Activated CD4-positive, alpha-beta T cell treated with anti-CD3 and anti-CD28 coated beads, Interleukin-2, amount 10 ng/mL, durations not matched to agents 24 days and 14 days (primary cell): ENCODE measurements at places on chromosomes 12 and 14.

DNA sequence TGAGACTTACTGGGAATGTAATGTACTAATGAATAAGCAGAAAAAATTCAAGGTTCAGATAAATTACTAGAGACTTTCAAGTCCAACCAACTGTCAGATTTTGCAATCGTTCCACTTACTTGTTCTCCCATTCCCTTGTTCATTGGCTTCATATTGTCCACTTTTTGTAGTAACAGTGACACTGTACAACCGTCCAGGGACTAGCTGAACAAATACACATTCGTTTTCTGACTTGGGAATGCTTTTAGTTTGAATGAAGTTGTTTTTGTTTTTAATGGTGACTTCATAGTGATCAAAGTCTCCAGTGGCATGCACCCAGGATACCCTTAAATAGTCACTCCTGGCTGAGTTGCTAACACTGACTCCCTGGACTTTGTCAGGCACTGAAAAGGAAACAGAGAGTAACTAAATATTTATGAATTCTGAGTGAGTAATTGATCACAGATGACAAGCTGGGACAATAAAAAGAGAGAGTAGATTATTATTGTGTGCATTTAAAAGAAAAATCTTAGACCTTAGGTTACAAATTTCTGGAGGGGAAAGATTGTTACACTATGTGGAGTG is 65.4 kb downstream of the PTPRB start:
- H3K27me3 ChIP-seq: no peaks in the 10 kb centered on the region
- H3K4me3 ChIP-seq: no peak overlapping the region
- no peak overlapping the region for H3K27ac ChIP-seq
- H3K36me3 ChIP-seq: no peaks in the 10 kb centered on the region

DNA sequence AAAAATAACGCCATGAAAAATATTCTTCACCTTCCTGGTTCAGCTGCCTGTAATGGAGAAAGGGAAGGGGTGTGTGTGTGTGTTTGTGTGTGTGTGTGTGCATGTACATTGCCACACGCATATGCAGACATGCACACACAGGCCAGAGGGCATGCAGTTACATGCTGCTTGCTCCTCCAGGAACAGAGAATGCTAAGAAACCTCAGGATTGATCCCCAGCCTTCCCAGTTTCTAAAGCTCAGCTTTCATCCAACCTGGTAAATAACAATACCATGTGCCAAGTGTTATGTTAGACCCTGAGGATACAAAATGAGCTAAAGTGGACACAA is 241.7 kb downstream of the SPTSSA start:
- peaks cover 13% of the 10 kb centered on the region for H3K4me1 ChIP-seq
- peaks cover 1% of the 10 kb centered on the region for H3K36me3 ChIP-seq
- H3K27me3 ChIP-seq: peaks cover 21% of the 10 kb centered on the region
- no peak overlapping the region for H3K4me3 ChIP-seq
- H3K27ac ChIP-seq: no peak overlapping the region
- no peak for DNase-seq

GRCh38 chr12:132558861-132559623 is 51.3 kb downstream of the LRCOL1 start:
- peak overlapping the region; percentile 77 for H3K4me3 ChIP-seq
- H3K4me1 ChIP-seq: peaks cover 6% of the 10 kb centered on the region
- peaks cover 2% of the 10 kb centered on the region for H3K36me3 ChIP-seq
- H3K27ac ChIP-seq: no peak overlapping the region

DNA sequence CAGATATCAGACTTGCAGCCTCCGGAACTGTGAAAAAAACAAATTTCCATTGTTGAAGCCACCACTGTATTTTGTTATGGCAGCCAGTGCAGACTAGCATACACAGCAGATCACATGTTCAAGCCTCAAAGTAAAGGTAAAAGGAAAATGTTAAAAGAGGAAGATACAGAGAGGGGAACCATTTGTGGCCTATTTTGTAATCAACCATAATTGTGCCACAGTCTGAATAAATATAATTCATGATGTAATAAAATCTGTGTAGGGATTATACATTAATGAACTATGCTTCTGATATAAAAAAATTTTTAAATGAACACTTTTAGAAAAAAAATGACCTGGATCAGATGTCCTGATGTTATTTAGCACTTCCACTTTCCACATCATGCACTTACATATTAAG is 79.6 kb downstream of the SLC16A7 start:
- no peak overlapping the region for H3K27ac ChIP-seq
- no peaks in the 10 kb centered on the region for H3K4me1 ChIP-seq
- H3K27me3 ChIP-seq: no peaks in the 10 kb centered on the region
- H3K4me3 ChIP-seq: no peak overlapping the region
